Omental fat pad (tissue), 4 donors: ENCODE measurements at places on chromosomes 7 and 10.

- DNase-seq: no peak
These were observed 8.1 kb upstream of the SH2D4B start for GRCh38 chr10:80529604-80530003.

DNA sequence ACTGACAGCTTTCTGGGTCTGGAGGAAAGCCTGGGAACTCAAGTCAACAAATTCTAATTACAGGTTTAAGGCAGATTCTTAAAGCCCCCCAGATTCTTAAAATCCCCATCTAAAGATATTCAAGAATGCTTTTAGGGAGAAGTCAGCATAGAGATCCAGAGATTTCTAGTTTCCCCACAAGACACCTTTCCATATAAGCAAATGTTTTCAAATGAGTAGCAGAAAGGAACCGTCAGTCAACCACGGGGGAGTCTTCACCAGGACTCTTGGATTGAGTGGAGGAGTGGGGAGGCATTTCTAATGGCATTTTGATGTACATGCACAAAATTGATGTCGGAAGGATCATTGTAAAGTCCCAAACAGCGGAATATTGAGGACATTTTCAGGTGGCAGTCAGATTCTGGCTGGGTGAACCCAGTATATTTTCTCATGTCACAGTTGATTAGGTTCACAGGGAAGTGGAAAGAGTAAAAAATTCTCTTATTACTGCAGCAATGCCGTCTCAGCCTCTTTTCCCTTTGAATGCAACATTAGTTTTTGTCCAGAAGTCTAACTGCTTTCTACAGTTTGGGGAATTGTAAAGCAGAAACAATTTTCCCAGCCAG, 191.7 kb upstream of the YAE1 start:
- DNase-seq: no peak

GRCh38 chr10:33117230-33117629, 159.2 kb upstream of the ITGB1 start:
- no peak for DNase-seq

DNA sequence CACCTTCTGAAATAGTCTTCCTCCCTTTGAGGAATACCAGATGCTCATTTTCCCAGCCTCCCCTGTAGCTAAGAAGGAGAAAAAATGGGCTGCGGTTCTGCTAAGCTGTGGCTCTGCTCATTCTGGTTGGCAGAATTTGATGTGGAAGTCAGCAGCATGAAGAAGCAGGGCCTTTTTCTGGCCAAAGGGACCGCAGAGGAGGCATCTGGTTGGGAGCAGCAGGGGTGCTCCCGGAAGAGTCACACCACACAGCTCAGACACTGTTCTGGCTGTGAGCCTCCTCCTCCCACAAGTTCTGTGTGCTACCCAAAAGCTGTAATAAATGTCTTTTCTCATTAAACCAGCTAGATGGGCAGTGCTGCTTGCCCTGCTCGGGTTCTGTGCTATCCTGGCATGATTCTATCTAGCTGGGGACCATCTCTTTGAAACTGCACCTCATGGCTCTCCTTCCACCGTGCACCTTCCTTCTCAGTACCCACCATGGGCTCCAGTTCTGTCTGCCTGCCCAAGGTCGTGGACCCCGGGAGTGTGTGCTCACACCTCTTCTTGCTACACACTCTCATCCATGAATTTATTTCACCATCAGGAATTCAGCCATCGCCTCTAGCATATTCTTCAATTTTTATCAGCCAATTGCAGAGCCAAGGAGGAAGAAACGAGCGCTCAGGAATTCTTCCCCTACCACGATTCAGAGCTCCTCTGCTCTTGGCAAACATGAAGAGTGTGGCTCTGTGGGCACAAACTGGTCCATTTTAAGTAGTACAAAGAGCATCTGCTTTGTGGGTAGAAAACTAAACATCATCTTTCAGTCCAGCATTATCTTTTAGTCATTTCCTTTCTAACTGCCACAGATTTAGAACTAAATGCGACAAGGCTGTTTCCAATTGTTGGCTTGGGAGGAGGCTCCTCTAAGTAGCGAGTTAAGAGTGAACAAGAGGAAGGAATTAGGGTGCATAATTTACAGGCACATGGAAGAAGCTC, 76.9 kb downstream of the FAM171A1 start:
- no peak for DNase-seq

DNA sequence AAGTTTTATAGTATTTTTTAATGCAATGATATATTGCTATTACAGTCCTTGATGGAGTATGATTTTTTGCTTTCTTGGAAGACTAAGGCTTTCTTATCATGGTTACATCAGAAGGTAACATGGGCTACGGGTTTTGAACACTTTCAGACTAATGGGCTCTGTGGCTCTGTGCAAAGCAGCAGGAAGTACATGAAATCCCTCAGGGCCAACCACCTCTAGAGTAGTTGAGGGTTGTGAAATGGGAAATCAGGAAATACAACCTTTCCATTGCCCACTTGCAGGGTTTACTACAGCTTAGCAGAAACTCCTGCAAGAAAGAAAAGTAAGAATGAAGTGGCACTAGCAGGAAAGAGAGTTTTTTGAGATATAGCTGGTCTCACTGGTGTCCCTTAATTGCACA, 853.5 kb downstream of the KCNMA1 start:
- DNase-seq: no peak

GRCh38 chr10:33248638-33249037, 85.8 kb downstream of the NRP1 start:
- no peak for DNase-seq

DNA sequence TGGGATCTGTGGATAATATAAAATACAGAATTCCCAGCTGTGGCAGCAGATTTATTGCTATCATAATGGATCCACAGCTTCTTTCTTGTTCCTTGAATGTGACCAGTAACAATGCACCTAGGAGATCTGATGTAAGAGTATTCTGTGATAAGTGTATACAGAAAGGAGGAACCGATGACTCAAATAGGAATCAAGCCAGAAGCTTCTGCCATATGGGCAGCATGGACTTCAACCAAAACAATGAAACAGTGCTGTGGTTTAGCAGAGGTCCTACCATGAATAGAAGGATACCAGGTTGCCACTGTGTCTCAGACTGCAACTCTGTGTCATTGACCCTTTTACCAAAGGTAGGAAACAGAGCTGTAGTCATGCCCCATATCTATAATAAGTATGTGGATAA, 81.8 kb downstream of the PTPRZ1 start:
- DNase-seq: no peak

- DNase-seq: no peak
These were observed 72.9 kb upstream of the KIAA1217 start for GRCh38 chr10:24136070-24136469.

GRCh38 chr10:129532838-129533237, 65.8 kb downstream of the MGMT start:
- no peak for DNase-seq

- no peak for DNase-seq
These were observed 17.2 kb downstream of the TAS2R60 start for GRCh38 chr7:143460271-143460979.

DNA sequence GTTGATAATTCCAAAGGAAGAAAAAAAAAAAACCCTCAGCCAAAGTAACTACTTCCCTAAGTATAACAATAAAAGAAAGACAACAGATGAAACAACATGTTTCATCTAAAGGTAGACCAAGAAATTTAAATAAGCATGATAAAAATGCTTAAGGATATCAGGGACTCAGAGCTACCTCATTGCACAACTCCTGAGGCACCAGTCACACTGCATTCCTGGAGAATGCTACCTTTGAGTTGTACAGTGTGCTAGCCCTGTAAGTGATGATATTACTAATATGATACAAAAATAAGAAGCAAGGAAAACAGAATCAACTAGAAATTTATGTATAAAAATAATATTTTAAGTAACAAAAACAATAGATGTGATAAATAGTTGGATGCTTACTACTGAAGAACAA, 29.5 kb upstream of the C7orf33 start:
- no peak for DNase-seq
